ENCODE measurements at places on chromosomes 1 and 21.

DNA sequence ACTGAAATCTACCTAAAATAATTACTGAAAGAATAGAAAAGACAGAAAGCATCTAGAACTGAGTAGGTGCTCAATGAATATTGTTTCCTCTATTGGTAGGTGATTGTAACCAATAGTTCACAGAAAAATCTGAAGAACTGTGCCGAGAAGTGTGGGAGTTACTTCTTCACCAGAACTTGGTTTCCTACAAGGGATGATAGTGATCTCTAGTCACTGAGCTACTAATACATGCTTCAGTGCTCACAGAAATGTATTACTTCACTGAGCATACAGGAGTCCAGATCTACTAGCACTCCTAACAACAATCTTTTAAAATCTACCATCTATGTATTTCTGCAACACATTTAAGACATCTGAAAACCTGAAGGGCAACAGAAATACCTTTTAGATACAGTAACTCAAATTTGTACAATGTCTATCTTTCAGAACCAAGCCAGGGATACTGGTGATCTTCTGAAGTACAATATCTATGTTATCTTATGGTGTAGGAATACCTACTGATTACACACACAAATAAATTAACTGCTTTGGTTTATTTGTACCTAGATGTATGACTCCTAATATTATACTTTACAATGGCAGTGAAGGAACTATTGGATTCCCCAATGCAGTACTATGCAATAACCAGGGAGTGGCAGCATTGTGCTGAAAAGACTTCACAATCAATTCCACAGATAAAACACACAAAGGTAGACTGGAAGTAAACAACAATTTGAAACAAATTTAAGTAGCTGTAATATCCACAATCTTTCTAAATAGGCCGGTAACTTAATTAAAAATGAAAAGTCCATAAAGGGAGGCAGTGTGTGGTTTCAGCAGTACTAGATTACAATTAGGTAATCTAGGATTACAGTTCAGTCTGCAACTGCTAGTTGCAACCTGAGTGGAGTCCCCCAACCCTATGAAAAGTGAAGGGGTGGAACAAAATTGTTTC lies 243.0 kb downstream of the SLC45A1 start:
- peak; percentile 58 for DNase-seq

DNA sequence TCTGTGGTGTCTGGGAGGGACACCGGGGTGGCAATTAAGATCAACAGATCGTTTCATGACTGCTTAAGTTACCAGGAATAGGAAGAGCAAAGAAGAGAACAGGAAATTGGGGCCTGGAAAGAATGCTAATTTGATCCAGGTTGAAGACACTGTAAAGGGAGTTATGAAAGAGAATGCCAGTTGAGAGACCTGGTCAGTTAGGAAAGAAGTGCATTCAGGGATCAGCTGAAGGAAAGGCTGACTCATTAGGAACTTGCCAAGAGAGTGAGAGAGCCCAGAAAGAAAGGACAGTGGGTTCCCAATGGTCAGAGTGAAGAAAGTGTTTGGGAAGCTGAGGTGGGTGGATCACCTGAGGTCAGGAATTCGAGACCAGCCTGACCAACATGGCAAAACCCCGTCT lies 119.6 kb downstream of the UBE2U start:
- no peak for DNase-seq

DNA sequence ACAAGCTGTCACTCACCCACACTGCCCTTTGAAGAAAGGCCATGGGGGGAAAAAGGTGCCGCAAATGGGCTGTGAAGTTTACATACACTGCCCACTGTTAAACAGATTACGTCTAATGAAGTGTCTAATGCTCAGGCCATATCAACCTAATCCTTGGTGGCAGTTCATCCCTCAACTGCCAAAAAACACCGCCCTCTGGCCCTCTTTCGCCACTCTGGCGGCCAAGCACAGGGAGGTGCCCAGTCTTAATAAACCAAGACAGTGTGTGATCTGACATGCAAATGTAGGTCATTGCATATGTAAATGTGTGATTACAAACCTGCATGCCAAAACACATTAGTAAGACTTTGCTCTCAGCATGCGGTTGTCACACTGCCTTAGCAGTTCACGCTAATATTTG lies 89.5 kb downstream of the NEK7 start:
- no peak for DNase-seq

- DNase-seq, result peak; percentile 75
Observed at GRCh38 chr1:92486251-92487077, at the start of gene GFI1. GFI1 (minus strand) TSS chr1:92486925; CDS start chr1:92483487, 3,438 bp downstream.

DNA sequence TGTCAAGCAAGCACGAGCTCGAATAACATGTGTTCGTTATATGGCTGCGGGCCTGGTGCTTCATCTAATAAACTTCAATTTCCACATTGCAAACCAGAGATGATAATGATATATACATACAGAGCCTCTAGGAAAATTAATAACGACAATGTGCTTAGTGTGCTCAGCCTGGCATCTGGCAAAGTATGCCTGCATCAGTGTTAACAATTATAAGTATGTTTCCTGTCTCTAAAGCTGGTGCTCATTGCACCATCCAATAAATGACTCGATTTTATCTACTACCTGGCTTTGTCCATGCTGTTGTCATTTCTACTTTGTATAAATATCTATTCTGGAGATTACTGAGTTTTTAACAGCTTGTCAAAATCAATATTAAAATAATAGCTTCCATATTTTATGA lies 1402.6 kb downstream of the MRPL39 start:
- DNase-seq, result no peak

GRCh38 chr1:19123837-19124236 lies 86.2 kb downstream of the UBR4 start:
- DNase-seq, result peak; percentile 93

- DNase-seq, result no peak
Observed at GRCh38 chr1:28934676-28935075, 20.3 kb downstream of the EPB41 start.

DNA sequence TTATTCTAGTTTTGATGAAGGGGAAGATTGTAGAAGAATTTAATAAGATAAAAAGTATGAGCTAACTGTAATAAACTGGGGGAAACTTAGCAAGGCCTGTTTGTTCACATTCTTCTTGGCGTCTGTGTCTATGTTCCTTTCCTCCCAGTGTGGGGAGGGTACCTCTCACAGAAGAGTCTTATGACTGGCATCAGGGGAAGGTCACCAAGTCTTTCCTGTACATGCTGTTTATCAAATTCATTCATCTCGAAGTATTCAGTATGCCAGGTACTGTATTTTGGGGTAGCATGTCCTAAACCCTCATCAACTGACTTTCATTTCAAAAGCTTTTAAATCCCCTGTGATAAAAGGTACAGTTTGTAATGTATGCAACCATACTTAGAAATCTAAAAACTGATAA lies 78.4 kb downstream of the HS2ST1 start:
- no peak for DNase-seq

GRCh38 chr21:38942748-38943211 lies 137.1 kb downstream of the ETS2 start:
- no peak for DNase-seq

DNA sequence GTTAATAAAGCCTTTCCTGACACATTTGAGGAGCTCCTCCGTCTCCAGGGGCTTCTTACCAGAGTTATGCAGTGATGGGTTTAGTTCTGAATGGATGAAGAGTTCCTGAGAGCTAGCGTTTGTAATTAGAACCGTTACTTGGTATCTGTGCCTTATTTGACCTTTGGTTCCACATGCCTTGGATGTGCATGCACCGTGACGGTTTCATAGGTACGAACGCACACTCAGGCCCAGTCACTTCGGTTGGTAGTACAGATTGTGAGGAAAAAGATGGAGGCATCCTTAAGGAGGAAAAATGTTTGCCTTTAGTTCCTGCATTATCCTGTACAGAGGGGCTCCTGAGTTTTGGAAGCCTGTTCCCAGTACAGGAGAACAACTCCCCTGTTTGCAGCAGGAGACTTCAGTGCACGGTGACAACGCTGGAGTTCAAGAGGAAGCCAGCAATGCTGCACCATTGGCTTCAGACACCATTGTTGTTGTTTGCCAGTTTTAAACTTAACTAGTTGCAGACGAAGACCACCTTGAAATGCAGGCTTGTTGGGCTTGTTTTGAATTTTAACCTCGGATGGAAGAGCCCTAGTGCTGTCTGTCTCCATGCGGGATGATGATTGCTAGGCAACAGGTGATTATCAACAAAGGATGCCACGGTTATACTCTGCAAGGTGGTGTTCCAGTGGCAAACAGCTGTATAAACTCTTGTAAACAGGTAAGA lies 8.2 kb downstream of the RBM15 start:
- DNase-seq, result no peak

DNA sequence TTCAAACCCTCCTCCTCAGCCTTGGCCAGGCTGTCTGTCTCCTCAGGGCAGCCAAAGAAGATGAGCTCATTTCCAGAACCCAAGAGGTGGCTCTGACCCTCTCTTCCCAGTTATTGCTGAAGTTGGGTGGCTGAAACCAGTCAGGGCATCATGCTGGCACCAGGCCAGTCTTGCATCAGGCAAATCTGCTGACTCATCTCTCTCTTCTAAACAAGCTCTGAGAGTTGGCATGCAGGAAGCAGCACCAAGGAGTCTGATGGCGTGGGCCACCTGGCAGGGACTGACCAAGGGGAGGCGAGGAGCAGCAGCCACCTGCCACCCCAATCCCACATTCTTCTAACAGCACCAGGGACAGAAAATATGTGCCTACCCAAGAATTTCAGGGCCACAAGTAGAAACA lies 104.8 kb upstream of the ATP1A1 start:
- DNase-seq, result peak; percentile 67

GRCh38 chr1:32273391-32274208 lies 18.3 kb upstream of the HDAC1 start:
- DNase-seq, result peak; percentile 70

DNA sequence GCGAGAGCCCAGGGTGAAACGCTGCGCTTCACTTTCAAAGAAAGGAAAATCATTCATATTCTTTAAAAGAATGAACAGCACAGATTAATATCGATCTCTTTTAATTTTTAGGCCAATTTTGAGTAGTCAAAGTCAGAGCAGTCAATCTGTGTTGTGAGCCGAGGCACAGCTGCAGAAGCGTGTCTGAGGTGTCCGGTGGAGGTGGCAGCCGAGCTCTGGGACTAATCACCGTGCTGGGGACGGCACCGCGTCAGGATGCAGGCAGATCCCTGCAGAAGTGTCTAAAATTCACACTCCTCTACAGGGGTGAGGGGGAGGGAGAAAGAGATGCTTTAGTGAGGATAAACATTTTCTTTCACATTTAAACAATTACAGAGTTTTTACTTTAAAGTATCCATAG lies 4.1 kb downstream of the TFF1 start:
- DNase-seq, result no peak

DNA sequence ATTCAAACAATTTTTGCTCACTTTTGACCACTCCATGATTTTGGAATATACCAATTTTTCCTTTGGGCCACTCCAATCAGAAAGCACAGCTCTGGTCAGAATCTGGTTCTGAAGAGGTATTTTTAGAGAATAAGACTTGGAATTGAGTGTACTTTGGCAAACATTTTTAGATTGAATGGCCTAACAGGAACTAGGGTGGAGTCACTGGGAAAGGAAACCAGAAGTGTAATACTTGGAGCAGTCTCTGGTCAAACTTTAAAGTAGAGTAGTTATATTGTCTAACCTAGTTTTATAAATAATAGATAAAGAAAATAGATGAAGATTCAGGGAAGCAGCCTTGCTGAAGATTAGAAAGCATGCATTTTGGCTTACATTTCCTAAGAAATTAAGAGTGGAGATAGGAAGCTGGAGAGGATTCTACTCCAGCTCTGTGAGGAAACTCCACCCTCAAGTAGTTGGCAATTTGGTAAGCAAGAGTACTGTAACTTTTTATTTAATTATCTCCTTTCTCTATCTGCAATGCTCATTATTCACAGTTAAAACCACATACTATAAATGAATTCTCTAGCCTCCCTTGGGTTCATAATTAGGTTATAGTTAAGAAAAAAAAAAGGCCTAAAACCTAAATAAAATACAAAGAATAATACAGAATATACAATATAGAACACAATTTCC lies 15.8 kb downstream of the STIL start:
- DNase-seq, result no peak

DNA sequence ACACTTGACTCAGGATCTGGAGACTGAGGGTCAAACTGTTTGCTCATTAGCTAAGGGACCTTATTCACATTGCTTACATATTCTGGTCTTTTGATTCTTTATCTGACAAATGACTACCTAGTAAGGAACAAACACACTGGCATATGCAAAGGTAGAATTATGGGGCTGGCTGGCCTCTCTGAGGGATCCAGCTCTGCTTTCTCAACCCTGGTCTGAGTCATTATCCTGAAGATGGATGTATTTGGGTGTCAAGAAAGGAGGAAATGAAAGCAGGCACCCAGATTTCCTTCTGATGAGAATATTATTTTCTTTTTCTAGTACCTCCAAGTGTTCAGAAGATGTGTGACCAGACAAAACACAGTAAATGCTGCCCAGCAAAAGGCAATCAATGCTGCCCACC lies 6.0 kb downstream of the SMCP start:
- no peak for DNase-seq
